Left lung (tissue), 14 donors: ENCODE measurements at places on chromosomes 5 and 9. TPM values are rescaled to one million over a fixed set of nuclear protein-coding genes. Genes with fewer than 3 reads are reported as not detected.

GRCh38 chr9:135992486-135993408 lies 31.6 kb upstream of the UBAC1 start:
- no peaks in the 10 kb centered on the region for H3K36me3 ChIP-seq
- H3K27me3 ChIP-seq: no peaks in the 10 kb centered on the region
- peak overlapping the region; percentile 11 for H3K4me3 ChIP-seq
- DNase-seq: peak; percentile 81
- H3K27ac ChIP-seq: peak overlapping the region; percentile 90
- H3K4me1 ChIP-seq: peaks cover 28% of the 10 kb centered on the region

GRCh38 chr5:96440185-96440538 lies 7.1 kb upstream of the PCSK1 start:
- H3K27me3 ChIP-seq: peaks cover 35% of the 10 kb centered on the region
- no peak overlapping the region for H3K27ac ChIP-seq
- no peak for DNase-seq
- H3K36me3 ChIP-seq: no peaks in the 10 kb centered on the region
- no peak overlapping the region for H3K4me3 ChIP-seq
- no peaks in the 10 kb centered on the region for H3K4me1 ChIP-seq

The ROR2 gene
- 11.5 TPM for total RNA-seq

GRCh38 chr5:24816206-24816605 lies 171.4 kb upstream of the CDH10 start:
- no peaks in the 10 kb centered on the region for H3K27me3 ChIP-seq
- no peak overlapping the region for H3K4me3 ChIP-seq
- H3K27ac ChIP-seq: no peak overlapping the region
- no peaks in the 10 kb centered on the region for H3K4me1 ChIP-seq

- H3K36me3 ChIP-seq: no peaks in the 10 kb centered on the region
- H3K27ac ChIP-seq: peak overlapping the region; percentile 83
- peaks cover 6% of the 10 kb centered on the region for H3K4me1 ChIP-seq
These were observed 589.1 kb downstream of the MTRR start for GRCh38 chr5:8458038-8458383.

The CCDC180 gene
- total RNA-seq: 2.7 TPM

- no peak for DNase-seq
- H3K36me3 ChIP-seq: no peaks in the 10 kb centered on the region
- no peak overlapping the region for H3K4me3 ChIP-seq
- no peaks in the 10 kb centered on the region for H3K27me3 ChIP-seq
- peak overlapping the region; percentile 87 for H3K27ac ChIP-seq
These were observed 65.4 kb downstream of the FRMD3 start for GRCh38 chr9:83472764-83473163.

The HAVCR1 gene
- 0.31 TPM for total RNA-seq

The SLC6A7 gene
- total RNA-seq: not detected

The TNFSF8 gene
- 2.1 TPM for total RNA-seq

GRCh38 chr5:151483647-151484046 lies 36.2 kb downstream of the SLC36A1 start:
- no peak overlapping the region for H3K27ac ChIP-seq
- H3K27me3 ChIP-seq: no peaks in the 10 kb centered on the region
- H3K4me1 ChIP-seq: no peaks in the 10 kb centered on the region
- H3K36me3 ChIP-seq: no peaks in the 10 kb centered on the region

The FCN1 gene
- 28.4 TPM for total RNA-seq

The TMCO6 gene
- total RNA-seq: 7.6 TPM

DNA sequence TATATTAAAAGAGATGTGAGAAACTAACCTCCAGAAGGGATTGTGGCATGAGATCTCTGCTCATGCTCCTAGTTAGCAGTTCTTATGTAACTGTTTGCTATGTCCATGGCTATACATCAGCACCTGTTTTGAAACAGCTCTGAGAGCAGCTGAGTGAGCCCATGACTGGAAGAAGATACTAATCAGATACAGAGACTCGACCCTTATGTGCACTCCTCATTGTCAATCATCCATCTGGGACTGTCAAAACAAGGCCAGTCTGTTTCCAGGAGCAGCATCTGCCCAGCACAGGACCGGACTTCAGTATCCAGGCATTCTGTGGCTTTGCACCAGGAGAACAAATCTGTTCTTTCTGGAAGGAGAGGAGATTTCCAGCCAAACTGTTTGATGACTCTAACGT lies 77.7 kb downstream of the EFNA5 start:
- no peaks in the 10 kb centered on the region for H3K27me3 ChIP-seq
- no peak overlapping the region for H3K27ac ChIP-seq
- DNase-seq: no peak
- H3K36me3 ChIP-seq: no peaks in the 10 kb centered on the region
- H3K4me3 ChIP-seq: no peak overlapping the region

The HOMER1 gene
- total RNA-seq: 4.6 TPM

GRCh38 chr9:137380606-137381005 lies 42.4 kb downstream of the EXD3 start:
- no peak overlapping the region for H3K27ac ChIP-seq
- peaks cover 6% of the 10 kb centered on the region for H3K36me3 ChIP-seq
- no peaks in the 10 kb centered on the region for H3K4me1 ChIP-seq
- no peak for DNase-seq

GRCh38 chr9:136535070-136535469 lies 10.8 kb downstream of the NOTCH1 start:
- H3K27me3 ChIP-seq: no peaks in the 10 kb centered on the region
- H3K4me1 ChIP-seq: peaks cover 94% of the 10 kb centered on the region
- H3K36me3 ChIP-seq: peaks cover 37% of the 10 kb centered on the region

DNA sequence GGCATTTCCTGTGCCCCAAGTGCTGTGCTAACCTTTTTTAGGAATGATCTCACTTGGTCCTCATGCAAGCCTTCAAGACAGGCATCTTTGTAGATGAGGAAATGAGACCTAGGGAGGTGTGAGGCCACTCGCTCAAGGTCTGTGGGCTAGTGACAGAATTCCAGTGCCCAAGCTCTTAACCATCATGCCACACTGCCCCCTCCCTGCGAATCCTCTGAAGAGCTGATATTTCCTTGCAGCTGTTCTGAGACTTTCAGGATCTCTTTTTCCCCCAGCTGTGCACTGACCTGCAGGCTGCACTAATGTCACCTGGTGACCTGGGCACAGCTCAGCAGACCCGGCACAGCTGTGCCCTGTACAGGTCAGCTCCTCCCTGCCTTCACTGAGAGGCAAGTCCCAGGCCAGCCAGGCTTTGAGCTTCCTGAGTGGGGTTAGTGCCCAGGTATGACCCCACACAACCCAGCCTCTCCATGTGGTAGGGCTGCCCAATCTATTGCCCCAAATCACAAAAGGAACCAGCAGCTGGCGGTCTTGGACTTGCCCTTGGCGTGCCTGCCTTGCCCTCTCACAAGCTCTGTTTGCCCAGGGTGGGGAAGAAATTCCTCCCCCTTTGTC lies 32.7 kb downstream of the MORN5 start:
- no peak overlapping the region for H3K27ac ChIP-seq
- no peak for DNase-seq
- peaks cover 3% of the 10 kb centered on the region for H3K27me3 ChIP-seq
- H3K36me3 ChIP-seq: no peaks in the 10 kb centered on the region
- no peaks in the 10 kb centered on the region for H3K4me1 ChIP-seq
- no peak overlapping the region for H3K4me3 ChIP-seq

The CSF1R gene
- total RNA-seq: 93.1 TPM

The ESM1 gene
- 5.4 TPM for total RNA-seq

DNA sequence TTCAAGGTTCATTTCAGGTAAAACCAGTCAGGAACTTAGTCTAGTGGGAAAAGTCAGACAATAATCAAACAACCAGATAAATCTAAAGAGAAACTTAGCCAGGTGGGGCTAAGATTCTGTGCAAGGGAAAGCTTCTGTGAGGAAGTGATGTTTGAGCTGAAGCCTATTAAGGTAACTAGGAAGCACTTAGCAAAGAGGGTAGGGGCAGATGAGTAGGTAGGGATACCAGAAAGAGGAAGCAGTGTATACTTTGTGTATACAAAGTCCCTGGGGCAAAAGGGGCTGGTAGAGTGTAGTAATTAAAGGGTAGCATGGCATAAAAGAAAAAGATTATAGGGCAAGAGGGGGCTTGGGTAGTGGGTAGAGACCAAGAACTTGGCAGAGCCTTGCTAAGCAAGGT lies 3.6 kb upstream of the SPATA24 start:
- H3K27me3 ChIP-seq: no peaks in the 10 kb centered on the region
- DNase-seq: no peak
- H3K36me3 ChIP-seq: no peaks in the 10 kb centered on the region
- no peak overlapping the region for H3K27ac ChIP-seq
- H3K4me3 ChIP-seq: no peak overlapping the region

- H3K36me3 ChIP-seq: no peaks in the 10 kb centered on the region
- no peak for DNase-seq
- H3K27me3 ChIP-seq: no peaks in the 10 kb centered on the region
- peaks cover 5% of the 10 kb centered on the region for H3K4me1 ChIP-seq
- H3K4me3 ChIP-seq: no peak overlapping the region
- H3K27ac ChIP-seq: no peak overlapping the region
These were observed 623.3 kb downstream of the RAB3C start for GRCh38 chr5:59206132-59206581.

GRCh38 chr5:164115420-164115819 lies 610.0 kb downstream of the MAT2B start:
- no peak for DNase-seq
- no peaks in the 10 kb centered on the region for H3K36me3 ChIP-seq

- no peak overlapping the region for H3K4me3 ChIP-seq
- H3K4me1 ChIP-seq: no peaks in the 10 kb centered on the region
- H3K27me3 ChIP-seq: no peaks in the 10 kb centered on the region
These were observed 12.6 kb downstream of the VLDLR start for GRCh38 chr9:2634153-2634552.

The KIAA0825 gene
- total RNA-seq: 5.1 TPM

The CCL27 gene
- total RNA-seq: 0.67 TPM

The TTC23L gene
- total RNA-seq: 0.20 TPM

The ANKRD20A1 gene
- total RNA-seq: 1.0 TPM

The C5orf15 gene
- 43.8 TPM for total RNA-seq

The AIF1L gene
- total RNA-seq: 9.3 TPM

GRCh38 chr5:10464173-10464572 lies 22.5 kb downstream of the ROPN1L start:
- H3K27me3 ChIP-seq: no peaks in the 10 kb centered on the region
- H3K27ac ChIP-seq: no peak overlapping the region
- peaks cover 22% of the 10 kb centered on the region for H3K4me1 ChIP-seq
- no peak overlapping the region for H3K4me3 ChIP-seq

- no peaks in the 10 kb centered on the region for H3K36me3 ChIP-seq
- H3K4me3 ChIP-seq: no peak overlapping the region
- H3K4me1 ChIP-seq: peaks cover 8% of the 10 kb centered on the region
- H3K27me3 ChIP-seq: no peaks in the 10 kb centered on the region
These were observed 96.6 kb upstream of the DMRT1 start for GRCh38 chr9:744790-745484.

- H3K27ac ChIP-seq: no peak overlapping the region
- no peaks in the 10 kb centered on the region for H3K27me3 ChIP-seq
- H3K4me1 ChIP-seq: no peaks in the 10 kb centered on the region
- no peak overlapping the region for H3K4me3 ChIP-seq
- no peak for DNase-seq
These were observed 34.1 kb downstream of the NSA2 start for GRCh38 chr5:74801197-74801596.

The FAM174A gene
- 21.5 TPM for total RNA-seq

DNA sequence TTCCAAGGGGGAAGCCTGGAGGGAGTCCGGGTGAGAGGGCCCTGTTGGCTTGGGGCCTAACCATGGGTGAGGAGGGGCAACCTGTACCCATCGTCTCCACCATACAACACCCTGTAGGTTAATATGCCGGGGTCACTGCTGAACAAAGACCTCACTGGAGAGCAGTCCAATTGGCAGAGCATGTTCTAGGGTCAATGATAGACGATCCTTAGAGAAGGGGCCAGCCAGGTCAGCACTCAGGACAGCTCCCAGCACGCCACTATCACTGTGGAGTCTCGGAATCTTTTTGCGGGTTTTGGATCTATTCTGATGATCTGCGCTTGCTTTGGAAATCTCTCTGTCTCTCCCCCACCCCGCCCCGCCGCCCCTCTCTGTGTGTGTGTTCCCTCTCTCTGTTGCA lies 218.4 kb upstream of the MVB12B start:
- DNase-seq: no peak
- H3K27me3 ChIP-seq: no peaks in the 10 kb centered on the region
- no peaks in the 10 kb centered on the region for H3K36me3 ChIP-seq

DNA sequence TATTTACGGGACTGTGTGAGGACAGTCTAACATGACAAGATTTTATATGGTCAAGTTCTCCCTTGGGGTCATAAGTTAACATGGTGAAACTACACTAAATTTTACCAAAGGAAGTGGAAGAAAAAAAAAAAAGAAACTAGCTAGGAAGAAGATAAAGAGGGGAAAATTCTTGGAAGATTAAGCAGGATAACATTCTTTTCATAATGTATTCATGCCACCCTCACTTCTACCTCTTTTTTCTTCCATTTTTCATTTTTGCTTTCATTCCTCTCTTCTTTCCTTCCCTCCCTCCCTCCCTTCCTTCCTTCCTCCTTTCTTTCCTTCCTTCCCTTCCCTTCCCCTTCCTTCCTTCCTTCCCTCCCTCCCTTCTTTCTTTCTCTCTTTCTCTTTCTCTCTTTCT lies 254.6 kb downstream of the RFX3 start:
- H3K27ac ChIP-seq: no peak overlapping the region
- H3K4me3 ChIP-seq: no peak overlapping the region
- H3K27me3 ChIP-seq: no peaks in the 10 kb centered on the region
- peaks cover 22% of the 10 kb centered on the region for H3K36me3 ChIP-seq

DNA sequence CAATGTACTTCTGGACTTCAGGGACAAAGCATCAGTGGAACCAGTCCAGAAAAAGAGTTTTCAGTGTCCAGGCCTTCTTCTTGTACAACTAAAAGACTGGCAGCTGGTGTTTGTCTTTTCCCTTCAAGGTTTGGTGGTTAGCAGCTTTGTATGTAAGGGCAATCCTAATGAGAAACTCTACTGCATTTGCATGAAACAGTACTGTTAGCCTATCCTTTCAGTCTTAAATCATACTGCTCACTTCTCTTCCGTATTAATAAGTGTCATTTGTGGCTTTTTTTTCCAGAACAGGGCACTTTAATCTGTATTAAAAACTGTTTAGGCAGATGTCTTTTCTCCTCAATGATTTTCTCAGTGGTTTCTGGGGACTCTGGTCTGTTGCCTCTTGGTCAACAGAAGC lies 48.9 kb downstream of the FAM174A start:
- no peaks in the 10 kb centered on the region for H3K36me3 ChIP-seq
- H3K27ac ChIP-seq: no peak overlapping the region
- no peaks in the 10 kb centered on the region for H3K4me1 ChIP-seq
- DNase-seq: no peak
- H3K4me3 ChIP-seq: no peak overlapping the region

The MIER3 gene
- 18.5 TPM for total RNA-seq

DNA sequence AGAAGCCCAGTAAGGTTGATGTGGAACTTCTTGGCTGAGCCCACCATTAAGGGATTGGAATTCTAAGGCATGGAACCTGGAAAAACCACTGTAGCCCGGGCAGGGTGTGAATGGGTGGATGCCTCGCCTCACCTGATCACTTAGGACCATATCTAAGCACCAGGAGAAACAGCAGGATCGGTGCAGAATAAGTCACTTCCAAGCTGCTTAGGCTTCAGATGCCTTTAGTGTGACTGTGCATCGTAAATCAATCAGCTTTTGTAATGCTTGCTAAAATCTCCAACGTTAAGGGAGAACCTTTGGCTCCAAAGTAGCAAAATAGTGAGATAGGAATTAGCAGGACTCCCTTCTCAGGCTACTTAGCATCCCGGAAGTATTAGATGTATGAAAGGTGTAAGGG lies 103.9 kb upstream of the MEGF10 start:
- H3K4me3 ChIP-seq: no peak overlapping the region
- H3K27me3 ChIP-seq: no peaks in the 10 kb centered on the region
- H3K27ac ChIP-seq: no peak overlapping the region
- no peaks in the 10 kb centered on the region for H3K4me1 ChIP-seq
- DNase-seq: no peak

- no peak overlapping the region for H3K4me3 ChIP-seq
- peak; percentile 51 for DNase-seq
- no peaks in the 10 kb centered on the region for H3K36me3 ChIP-seq
- no peaks in the 10 kb centered on the region for H3K27me3 ChIP-seq
- peak overlapping the region; percentile 9 for H3K27ac ChIP-seq
- H3K4me1 ChIP-seq: no peaks in the 10 kb centered on the region
These were observed 13.1 kb downstream of the PALM2AKAP2 start for GRCh38 chr9:109792951-109793546.
